Cerebellar nuclear complex (tissue), 1 donor: ENCODE measurements at places on chromosomes 1 and 21.

DNA sequence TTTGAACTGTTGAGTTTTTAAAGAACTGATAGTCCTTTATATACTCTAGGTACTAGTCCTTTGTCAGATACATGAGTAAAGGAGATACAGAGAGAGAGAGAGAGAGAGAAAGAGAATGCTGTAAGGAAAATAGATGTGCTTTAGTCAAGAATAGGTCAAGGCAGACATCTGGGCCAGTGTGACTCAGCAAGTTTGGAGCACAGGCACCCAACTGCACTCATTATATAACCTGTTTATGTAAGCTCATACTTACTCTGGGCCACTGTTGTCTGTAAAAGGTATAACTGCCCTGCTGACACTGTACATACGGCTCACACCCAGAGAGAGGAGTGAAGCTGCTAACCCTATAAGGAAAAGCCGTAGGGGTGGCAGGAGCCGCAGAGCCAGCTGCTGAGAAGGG is 32.2 kb upstream of the AKT3 start:
- no peak for DNase-seq

DNA sequence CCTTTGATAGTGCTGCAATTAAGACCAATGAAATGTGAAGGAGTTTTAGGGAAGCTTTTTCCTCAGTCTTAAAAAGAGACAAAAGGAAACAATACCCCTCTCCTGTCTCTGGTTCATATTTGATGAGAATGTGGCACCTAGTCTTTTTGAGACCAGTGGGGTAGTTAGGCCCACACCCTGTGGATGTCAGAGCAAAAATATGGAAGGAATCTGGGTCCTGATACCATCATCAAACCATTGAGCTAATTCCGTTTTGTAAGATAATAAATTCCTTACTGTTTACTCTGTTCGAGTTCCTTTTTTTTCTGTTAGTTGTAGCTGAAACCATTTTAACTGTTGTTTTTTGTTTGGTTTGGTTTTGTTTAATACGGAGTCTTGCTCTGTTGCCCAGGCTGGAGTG is 33.3 kb downstream of the PTPRC start:
- no peak for DNase-seq

- DNase-seq = no peak
These were observed 217.4 kb upstream of the RUNX1 start for GRCh38 chr21:35266546-35266945.

- no peak for DNase-seq
These were observed 4.8 kb upstream of the TLR5 start for GRCh38 chr1:223147873-223148272.

DNA sequence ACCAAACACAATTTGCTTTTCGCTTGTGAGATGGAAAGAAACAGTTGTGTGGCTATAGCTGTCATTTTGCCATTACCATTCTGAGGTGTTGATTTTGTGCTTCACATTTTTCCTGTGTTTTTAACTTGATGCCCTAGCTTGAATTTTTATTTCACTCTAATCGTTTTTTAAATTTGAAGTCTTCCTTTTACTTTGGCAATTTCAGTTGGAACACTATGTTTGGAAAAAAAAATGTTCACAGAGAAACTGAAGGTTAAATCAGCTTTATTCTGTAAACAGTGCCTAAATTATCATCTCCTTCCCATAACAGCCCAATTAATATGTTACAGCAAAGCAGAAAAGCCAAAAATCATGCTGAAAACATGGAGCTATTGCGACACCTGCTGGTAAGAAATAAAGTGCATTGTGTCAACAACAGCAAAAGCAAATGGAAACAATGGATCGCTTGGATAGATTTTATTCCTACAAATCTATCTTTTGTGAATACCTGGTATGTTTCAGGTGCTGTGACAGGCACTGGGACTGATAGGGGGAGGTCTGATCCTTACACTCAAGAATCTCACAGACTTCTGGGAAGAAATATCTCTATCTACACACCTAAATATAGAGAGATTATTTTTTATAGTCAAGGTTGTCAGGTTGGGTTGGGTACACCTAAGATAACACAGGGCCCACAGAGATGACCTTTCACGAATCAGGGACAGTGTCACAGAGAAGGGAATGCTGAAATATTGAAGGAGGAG is 16.2 kb upstream of the ERICH3 start:
- DNase-seq = peak; percentile 19

- DNase-seq = no peak
These were observed 710 bp downstream of the PPP2R5A start for GRCh38 chr1:212285685-212286555.

- DNase-seq = no peak
These were observed 120.7 kb downstream of the NFIA start for GRCh38 chr1:61202854-61203598.

DNA sequence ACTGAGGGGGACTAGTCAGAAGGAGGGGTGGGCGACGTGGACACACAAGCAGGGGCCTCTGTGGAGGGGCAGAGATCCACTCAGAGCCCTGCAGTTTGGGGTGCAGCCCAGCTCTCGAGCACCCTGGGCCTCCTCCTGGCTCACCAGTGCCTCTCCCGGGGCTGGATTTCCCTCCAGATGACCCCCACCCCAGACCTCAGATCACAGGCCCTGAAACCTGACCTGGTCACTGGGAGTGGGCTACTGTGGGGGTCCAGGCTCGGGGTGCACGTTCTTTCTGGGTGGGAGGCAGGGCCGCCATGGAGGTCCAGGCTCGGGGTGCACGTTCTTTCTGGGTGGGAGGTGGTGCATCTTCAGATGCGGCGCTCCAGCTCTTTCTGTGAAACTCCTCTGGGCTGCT is 10.3 kb upstream of the LHX4 start:
- no peak for DNase-seq

DNA sequence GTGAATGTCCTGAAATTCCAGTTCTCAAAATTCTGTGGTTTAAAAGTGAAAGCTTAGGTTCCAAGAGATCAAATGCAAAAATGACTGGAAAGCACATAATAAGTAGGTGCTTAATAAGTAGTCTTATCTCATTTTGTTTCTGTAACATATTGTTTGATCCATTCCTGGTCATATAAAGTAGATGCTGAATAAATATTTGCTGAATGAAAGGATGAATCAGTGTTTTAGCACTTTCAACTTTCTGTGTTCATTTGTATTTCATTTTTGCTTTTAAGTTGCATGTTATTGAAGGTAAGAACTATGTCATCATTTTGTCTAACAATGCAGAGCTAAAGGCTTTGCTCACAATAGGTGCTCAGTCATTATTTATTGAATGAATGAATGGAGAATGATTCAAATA is 6.3 kb downstream of the MAST2 start:
- no peak for DNase-seq

- DNase-seq = no peak
These were observed 76.0 kb downstream of the TENT5C start for GRCh38 chr1:117681901-117682250.

GRCh38 chr1:183247931-183248330 is 61.9 kb downstream of the LAMC2 start:
- no peak for DNase-seq

- DNase-seq = no peak
These were observed 981 bp upstream of the KIAA1614 start for GRCh38 chr1:180911640-180912191.

DNA sequence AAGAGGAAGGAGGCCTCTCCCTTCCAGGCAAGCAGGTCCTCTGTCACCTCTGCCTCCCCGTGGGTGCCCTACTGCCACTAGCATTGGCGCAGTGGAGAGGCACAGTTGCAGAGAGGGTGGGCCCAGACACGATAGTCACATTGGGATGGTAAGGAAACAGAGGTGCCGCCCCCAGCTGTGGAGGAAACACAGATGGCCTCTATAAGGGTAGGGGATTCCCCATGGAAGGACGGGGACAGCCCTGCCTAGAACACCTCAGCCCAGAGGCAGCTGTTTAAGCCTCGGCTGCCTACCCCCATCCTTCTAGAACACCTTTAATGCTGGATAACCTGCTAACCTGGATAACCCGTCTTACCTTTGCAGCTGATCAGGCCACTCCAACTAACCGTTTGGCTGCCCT is 65.7 kb upstream of the CNTN2 start:
- no peak for DNase-seq

DNA sequence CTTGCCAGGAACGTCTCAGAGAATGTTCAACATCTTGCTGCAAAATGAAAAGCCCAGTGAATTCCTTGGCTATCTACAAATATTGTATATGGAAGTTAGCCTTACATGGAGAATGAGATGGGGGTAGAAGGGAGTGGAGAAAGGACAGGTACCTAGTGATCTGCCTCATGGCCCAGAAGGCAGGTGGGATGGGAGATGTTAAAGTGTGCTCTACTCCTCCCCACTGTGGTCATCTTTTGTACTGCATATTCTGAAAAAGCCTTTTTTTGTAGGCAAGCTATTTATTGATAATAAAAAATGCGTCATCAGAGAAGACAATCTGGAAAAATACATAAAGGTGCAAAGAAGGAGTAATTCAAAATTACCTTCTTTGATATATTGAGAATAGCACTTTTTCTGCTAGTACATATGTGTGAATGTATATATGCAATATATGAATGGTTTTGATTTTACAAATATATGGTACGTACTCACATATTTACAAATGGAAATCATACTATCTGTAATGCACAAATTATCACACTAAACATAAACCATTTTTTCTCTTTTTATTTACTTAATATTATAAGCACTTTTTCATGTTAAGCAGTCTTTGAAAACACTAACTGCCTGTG is 19.1 kb upstream of the SLC5A9 start:
- no peak for DNase-seq

DNA sequence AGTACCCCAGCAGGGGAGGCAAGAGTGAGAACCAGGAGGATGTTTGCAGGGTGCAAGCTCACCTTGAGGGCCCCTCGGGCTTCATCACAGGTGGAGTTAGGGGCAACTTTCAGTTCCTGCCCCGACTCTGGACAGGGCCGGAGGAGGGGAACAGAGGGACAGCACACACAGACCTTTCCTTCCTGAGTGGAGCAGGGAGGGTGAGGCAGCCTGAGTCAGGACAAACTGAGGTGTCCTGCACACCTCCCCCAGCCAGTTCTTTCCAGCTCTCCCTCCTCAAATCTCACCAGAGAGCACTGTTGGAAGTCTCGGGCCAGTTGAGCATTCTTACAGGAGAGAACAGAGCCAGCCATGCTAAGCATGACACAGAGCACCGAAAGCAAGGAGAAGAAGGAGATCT is 1.5 kb downstream of the ENTREP3 start:
- DNase-seq = no peak

GRCh38 chr1:20590306-20590777 is 1.4 kb downstream of the CDA start:
- DNase-seq = no peak
